ENCODE measurements at places on chromosomes 1 and 21. TPM values are rescaled to one million over a fixed set of nuclear protein-coding genes. Genes with fewer than 3 reads are reported as not detected.

- peak; percentile 68 for DNase-seq
These were observed 55.9 kb downstream of the MRPS6 start for GRCh38 chr21:34129039-34129891.

DNA sequence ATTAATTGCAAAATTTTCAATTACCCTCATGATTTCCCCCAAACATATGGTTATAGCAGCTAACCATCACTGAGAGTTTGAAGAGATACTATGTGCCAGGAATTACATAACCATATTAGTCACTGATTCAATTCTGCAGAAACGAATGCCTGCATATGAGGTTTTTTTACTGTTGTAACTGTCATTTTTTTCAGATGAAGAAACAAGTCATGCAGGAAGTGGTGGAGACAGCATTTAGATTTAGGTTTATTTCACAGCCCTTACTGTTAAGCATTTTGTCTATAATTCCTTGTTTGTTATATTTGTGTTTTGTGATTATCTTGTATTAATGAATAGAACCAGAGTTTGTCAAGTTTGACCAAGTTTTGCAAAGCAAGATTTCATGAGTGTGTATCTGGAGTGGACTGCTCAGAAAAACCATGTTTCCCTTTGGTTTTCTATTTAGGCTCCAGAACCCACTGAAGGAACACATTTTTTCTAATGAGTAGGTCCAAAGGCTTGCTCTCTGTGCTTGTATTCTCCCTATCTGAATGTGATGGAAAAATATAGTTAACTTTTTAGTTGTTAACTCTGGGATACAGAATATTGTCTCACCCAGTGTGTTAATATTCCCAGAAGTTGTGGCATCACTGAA lies 308.5 kb upstream of the ADAMTS5 start:
- DNase-seq: no peak

DNA sequence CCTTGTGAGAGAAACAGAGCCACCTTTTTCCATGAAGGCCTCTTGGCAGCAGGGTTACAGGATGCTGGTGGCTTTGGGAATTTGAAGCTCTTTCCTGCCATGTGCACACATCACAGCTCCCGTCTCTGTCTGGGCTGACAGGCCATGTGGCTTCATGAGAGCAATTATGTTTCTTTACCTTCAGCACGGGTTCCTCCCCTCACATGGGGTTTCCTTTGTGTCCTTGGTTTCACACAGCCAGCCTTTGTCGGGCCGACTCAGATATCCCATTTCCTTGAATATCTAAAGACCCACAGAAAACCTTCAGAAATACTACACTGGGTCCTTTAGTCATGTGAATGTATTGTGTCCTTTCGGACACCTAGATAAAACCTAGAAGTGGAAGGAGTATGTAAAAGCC lies 7.1 kb downstream of the CLIC6 start:
- DNase-seq: no peak

- DNase-seq: no peak
These were observed at the start of gene PLPPR5 for GRCh38 chr1:99004861-99005442. TSS of gene PLPPR5 (minus strand) at chr1:99004861. CDS start at chr1:99004671, 190 bp downstream.

GRCh38 chr1:97084546-97084945 lies 363.0 kb downstream of the PTBP2 start:
- no peak for DNase-seq

DNA sequence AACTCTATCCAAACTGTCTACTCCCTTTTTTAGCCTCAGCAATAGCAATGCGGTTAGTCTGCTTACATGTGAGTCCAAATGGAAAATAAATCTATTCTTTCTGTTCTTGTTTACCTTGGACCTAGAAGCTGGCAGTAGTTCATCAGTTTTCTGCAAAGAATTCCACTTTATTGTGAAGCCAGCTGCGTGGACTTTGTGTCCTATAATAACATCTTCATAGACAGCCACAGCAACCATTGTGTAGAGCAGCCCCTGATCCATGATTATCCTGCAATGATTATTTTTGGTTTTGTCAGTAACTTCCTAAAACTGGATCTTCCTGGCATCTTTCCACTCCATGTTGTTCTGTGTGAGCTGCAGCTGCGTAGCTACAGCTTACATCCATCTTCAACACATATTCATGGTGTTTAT lies 408.7 kb downstream of the NUF2 start:
- DNase-seq: no peak

DNA sequence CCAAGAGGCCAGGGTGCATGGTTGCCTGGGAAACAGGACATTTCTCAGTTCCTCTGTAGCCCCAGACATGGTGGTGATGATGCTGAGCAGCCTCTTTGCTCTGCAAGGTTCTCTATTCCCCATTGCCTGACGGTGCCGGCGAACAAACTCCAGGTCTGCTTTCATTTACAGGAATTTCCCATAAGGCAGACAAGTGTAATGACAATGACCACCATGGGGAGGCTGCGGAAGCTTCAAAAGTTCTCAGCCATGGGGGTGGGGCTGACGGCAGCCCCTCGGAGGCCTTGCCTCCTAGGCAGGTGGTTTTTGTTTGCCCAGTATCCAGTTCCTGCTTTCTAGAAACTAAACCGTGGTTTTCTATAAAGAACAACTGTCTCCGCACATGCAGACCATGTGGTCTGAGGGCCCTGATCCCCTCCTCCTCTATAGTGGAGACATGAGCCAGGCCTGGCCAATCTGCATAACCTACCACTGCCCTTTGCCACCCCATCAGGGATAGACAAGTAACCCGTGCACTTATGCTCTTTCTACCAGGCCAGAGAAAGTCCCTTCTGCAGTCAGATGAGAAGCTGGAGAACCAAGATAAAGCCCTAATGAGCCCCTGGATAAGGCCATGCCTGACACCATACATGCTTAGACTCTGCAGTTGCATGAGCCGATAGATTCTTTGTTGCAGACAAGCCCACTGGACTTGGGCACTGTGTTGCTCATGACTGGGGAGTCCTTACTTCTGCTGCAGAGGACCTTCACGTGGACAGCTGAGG lies 54.1 kb downstream of the LDLRAD2 start:
- DNase-seq: no peak

DNA sequence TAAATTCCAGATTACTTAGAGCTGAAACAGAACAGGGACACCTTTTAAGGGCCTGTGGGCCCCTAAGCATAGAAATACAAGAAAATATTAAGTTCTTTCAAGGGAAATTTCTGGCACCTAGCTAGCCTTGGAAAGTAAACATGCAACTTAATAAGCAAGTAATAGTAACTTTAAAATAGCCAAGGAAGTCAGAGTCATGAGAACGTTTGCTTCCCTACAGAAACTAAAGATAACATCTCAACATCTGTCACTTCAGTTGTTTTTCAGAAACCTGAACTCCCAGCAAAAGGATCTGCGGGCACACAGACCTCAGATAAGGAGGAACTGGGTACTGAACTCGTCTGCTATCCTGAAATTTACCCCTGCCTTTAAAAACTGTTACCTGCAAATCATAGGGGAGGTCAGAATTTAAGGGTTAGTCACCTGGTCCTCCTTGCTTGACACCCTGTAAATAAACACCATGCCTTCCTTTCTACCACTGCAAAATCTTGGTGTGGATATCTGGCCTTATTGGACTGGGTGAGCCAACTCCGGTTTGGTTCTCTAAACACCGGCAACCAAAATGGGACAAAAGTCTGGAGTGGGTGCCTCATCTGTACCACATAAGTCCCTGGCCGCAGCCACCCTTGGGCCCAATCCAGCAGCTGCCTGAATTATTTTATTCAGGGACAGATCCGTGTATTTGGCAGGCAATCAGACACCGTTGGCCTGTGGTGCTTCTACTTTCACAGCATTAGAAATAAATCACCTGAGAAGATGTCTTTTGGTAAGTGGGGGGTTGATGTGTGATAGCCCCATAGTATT lies 27.9 kb downstream of the NRDC start:
- DNase-seq: no peak

GRCh38 chr1:24390924-24391782 lies 22.4 kb downstream of the STPG1 start:
- DNase-seq: peak; percentile 59

- DNase-seq: no peak
These were observed 5.7 kb upstream of the CAP1 start for GRCh38 chr1:40034869-40035268.

DNA sequence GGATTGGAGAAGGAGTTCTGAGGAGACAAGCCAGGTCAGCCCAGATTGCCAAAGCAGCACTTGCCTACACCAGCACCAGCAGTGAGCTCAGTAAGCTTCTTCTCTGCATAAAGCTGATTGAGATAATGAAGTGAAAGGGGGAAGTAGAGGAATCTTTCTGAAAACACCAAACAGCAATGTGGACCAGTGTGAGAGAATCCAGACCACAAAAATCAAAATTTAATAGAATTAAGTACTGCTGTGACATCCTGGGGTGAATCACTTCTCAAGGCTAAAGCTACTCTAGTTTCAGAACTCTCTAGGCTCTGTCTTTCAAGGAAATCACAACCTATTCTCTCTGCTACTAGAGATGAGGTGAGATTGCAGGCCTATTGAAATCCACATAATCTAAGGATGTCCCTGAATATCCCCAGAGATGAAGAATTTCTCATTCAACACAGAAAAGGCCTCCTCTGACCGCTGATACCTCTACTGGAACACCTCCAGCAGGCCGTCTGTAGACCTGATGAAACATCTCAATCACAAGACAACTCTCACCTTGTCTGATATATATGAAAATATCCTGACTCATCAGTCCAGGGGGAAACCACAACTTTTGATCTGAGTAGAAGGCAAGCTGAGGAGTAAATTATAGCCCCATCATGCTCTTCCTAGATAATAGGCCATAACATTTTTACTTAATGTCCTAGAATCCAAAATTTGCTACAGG lies at the start of gene FCRL4:
TSS of gene FCRL4 (minus strand) at position 127 of the 709 bp plus-strand sequence. CDS start 141 bp downstream, outside the sequence.
- DNase-seq: no peak

GRCh38 chr1:61132176-61132638 lies 49.8 kb downstream of the NFIA start:
- no peak for DNase-seq

DNA sequence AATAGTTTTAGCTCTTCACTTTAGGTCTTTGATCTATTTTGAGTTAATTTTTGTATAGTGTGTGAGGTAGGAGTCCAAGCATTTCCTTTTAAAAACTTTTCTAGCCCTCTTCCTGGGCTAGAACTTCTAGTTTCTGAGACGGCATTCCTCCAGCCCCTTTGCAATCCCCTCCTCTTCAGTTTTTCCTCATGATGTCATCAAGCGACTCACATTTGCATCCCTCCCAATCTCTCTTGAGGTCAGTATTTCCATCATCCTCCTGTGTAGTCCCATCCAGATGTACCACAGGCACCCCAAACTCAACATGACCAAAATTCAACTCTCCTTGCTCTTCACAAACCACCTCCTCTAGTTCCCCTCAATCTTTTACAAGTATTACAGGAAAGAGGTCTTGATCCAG lies 10.7 kb downstream of the HMGN2 start:
- no peak for DNase-seq

GRCh38 chr1:3183411-3183810 lies 114.4 kb downstream of the PRDM16 start:
- no peak for DNase-seq

DNA sequence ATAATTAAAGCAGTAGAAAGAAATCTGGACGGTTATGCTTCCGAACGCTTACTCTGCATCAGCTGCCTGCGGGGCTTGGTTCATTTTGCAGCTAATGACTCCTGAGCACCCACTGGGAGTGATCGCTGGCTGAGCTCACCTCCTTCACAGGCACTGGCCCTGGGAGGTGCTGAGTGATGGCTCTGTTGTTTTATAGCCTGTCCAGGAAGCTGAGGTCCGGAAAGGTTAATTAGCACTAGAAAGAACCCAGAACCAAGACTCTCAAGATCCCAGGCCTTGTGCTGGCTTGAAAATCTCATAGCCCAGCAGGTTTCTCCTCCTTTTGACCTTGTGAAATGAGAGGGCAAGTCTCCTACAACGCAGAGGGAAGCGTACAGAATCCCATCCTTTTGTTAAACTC lies 226.2 kb downstream of the AJAP1 start:
- DNase-seq: no peak

- DNase-seq: no peak
These were observed 29.7 kb upstream of the FOXO6 start for GRCh38 chr1:41331546-41331917.

- DNase-seq: no peak
These were observed 752.3 kb upstream of the ADAMTS5 start for GRCh38 chr21:27719226-27719625.

DNA sequence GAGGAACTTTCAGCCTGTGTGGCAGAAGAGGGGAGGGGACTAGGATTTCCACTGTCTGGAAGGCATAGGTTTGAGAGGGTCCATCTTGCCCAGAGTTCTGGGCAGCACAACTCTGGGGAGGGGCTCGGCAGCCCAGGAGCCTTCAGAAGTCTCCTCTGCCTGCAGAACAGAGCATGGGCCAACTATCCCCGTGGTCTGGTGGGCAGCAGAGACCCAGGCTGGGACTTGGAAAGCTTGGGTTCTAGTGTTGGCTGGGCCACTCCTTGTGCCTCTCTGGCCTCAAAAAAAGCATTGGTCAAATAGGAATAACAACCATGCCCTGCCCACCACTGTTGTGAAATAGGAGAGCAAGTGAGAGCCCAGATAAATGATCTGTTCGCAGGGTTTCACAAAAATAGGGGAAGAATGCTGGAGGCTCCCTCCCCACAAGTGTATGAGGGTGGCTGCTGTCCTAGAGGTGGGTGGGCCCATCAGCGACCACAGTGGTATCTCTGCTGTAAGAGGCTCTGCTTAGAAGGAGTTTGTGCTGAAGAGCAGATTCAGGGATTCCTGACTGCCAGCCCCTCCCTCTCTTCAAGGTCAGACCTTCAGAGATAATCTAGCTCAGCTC lies 8.9 kb downstream of the EPHA10 start:
- DNase-seq: no peak

DNA sequence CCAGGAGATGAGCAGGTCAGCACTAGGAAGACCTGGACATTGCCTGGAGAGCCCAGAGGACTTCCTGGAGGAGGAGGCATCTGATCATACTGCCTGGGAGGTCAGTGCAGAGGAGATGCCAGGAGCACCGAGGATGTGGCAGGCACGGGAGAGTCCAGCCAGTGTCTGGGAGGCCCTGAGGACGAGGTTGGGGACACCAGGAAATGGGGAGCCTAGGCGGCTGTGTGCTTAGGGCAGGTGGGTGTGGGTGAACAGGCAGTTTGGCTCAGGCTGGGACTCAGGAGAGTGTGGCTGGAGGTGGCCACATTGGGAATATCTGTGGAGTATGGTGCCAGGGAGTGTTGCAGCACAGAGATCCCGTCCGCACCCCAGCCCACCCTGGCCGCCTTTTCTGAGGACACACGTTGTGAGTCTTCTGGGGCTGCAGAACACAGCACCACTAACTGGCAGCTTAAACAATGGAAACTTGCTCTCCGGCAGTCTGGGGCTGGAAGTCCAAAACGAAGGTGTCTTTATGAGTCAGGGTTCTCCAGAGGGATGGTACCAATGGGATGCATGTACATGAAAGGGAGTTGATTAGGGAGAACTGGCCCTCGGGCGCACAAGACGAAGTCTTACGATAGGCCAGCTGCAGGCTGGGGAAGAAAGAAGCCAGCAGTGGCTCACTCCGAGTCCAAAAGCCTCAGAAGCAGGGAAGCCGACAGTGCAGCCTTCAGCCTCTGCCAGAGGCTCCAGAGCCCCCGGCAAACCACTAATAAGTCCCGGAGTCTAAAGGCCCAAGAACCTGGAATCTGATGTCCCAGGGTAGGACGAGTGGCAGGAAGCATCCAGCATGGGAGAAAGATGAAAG lies 58.0 kb downstream of the FAAP20 start:
- no peak for DNase-seq

Gene KCNJ15
- 0.10 TPM for total RNA-seq

Gene ABCA4
- not detected for total RNA-seq

Gene CXADR
- 0.07 TPM for total RNA-seq

Gene REN
- total RNA-seq: not detected

Gene C1QTNF12
- 6.2 TPM for total RNA-seq

Gene USH2A
- total RNA-seq: not detected

Gene GBP4
- 64.4 TPM for total RNA-seq

Gene RAB25
- 1.5 TPM for total RNA-seq

Gene OR2L13
- not detected for total RNA-seq

Gene TRIM45
- 0.84 TPM for total RNA-seq

Gene FASLG
- 0.81 TPM for total RNA-seq

Gene TFF3
- not detected for total RNA-seq

Gene MANEAL
- 0.69 TPM for total RNA-seq

Gene ZNF683
- not detected for total RNA-seq
